ENCODE measurements at places on chromosomes 1 and 21. TPM values are rescaled to one million over a fixed set of nuclear protein-coding genes. Genes with fewer than 3 reads are reported as not detected.

Gene NFIA
- total RNA-seq, result 75.3 TPM

Gene RGS16
- total RNA-seq, result 1.4 TPM

Gene TMOD4
- not detected for total RNA-seq

Gene LENEP
- total RNA-seq, result not detected

Gene IRF6
- total RNA-seq, result 30.4 TPM

Gene GSTM1
- not detected for total RNA-seq

Gene PRMT6
- total RNA-seq, result 6.8 TPM

Gene MNDA
- total RNA-seq, result 5.9 TPM

Gene RNF187
- 35.6 TPM for total RNA-seq

Gene OR2AK2
- total RNA-seq, result not detected

Gene PRAMEF4
- not detected for total RNA-seq

Gene GNAT2
- 0.59 TPM for total RNA-seq

Gene TSPEAR
- total RNA-seq, result not detected

Gene C1orf115
- total RNA-seq, result 19.8 TPM

Gene ORC1
- not detected for total RNA-seq

Gene CD34
- total RNA-seq, result 76.7 TPM

Gene LCE1E
- not detected for total RNA-seq

Gene KCND3
- 24.9 TPM for total RNA-seq

Gene SAMD13
- total RNA-seq, result 0.59 TPM

Gene C8A
- not detected for total RNA-seq

Gene FCRLA
- not detected for total RNA-seq

Gene MCOLN2
- 0.90 TPM for total RNA-seq

Gene TEDDM1
- total RNA-seq, result not detected

Gene CAPN8
- not detected for total RNA-seq

Gene HSD3B2
- total RNA-seq, result not detected

Gene LPAR3
- total RNA-seq, result 40.4 TPM

Gene RPS6KC1
- total RNA-seq, result 10.1 TPM

Gene PDC
- total RNA-seq, result not detected

Gene NUF2
- total RNA-seq, result 0.74 TPM

Gene NPR1
- total RNA-seq, result 19.3 TPM

Gene NEK2
- total RNA-seq, result 2.2 TPM

Gene PYHIN1
- not detected for total RNA-seq

Gene NOTCH2
- 45.9 TPM for total RNA-seq

Gene PTAFR
- total RNA-seq, result 4.6 TPM

Gene CD244
- total RNA-seq, result 0.41 TPM

Gene RYR2
- 392 TPM for total RNA-seq

Gene MTARC2
- total RNA-seq, result 23.6 TPM

Gene LCE2C
- not detected for total RNA-seq

Gene WLS
- total RNA-seq, result 55.8 TPM

Gene GPR25
- not detected for total RNA-seq
